CMK (cell line): ENCODE measurements at places on chromosomes 7 and 10.

- DNase-seq = no peak
Measured at GRCh38 chr7:111026806-111027205, 64.1 kb upstream of the LRRN3 start.

GRCh38 chr10:113304726-113305125 lies 248.1 kb upstream of the HABP2 start:
- DNase-seq = no peak

DNA sequence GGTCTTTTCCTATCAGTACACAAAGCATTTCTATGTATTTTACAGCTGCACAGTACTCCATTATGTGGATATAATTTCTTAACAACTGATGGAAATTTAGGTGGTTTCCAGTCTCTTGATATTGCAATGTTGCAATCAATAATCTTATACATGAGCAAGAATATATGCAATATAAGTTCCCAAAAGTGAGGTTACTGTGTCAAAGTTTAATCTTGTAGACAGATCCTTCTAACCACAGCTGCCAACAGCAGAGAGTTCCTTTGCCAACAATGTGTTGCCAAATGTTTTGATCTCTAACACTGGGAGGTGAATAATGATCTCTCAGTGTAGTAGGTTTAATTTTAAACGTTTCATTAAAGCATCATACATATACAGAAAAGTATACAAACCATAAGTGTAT lies 54.5 kb downstream of the CUL2 start:
- no peak for DNase-seq

DNA sequence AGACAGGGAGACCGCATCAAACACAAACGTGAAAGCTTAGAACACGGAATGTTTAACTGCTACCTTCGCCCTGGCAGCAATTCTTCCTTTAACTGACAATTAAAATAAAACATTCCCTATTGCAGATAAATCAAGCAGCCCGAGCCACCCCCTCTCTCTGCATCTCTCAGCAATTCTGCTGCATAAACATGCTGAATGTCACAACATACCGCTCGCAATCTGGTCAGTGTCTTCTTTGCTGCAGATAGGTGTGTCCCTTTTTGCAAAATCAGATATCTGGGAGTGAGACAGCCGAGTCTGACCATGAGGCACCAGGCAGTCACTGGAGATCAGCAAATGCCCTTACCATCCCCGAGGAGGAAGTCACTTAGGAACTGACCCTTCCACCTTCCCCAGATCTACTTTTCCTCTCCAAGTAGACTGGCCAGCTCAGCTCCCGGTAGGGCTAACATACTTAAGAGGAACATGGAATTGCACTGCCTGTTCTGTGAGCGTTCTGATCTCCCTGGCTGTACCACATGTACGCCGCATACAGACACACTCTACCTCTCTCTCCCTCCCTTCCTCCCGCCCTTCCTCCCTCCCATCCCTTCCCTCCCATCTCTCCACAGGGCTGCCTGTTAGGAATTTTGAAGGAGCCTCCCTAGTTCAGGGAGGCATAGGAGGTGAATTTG lies at the start of gene FRMD4A:
FRMD4A (minus strand) TSS at position 537 of the 674 bp plus-strand sequence.
- no peak for DNase-seq

DNA sequence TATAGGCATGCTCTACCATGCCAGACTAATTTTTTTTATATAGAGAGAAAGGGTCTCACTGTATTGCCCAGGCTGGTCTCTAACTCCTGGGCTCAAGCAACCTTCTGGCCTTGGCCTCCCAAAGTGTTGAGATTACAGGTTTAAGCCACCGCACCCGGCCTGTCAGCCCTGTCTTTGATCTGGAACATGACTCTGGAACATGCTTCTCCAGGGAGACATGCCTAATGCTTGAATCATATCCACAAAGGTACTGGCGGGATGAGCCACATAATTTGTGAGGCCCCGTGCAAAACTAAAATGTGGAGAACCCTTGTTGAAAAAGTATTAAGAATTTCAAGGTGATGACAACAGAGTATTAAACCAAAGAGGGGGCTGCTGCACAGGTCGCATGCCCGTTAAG lies 282.8 kb downstream of the ARHGAP12 start:
- DNase-seq = no peak
